NCI-H1092 (cell line): ENCODE measurements at places on chromosomes 4 and X.

- no peak for DNase-seq
Measured at GRCh38 chrX:96729053-96729452, 44.4 kb downstream of the DIAPH2 start.

GRCh38 chr4:98446499-98447375 is 185.6 kb downstream of the RAP1GDS1 start:
- DNase-seq, result no peak

GRCh38 chr4:5470318-5471198 is 237.8 kb downstream of the EVC2 start:
- no peak for DNase-seq

- DNase-seq, result no peak
Measured at GRCh38 chr4:128512161-128512560, 224.5 kb upstream of the PGRMC2 start.

- DNase-seq, result no peak
Measured at GRCh38 chr4:85500110-85500867, 25.3 kb downstream of the ARHGAP24 start.

DNA sequence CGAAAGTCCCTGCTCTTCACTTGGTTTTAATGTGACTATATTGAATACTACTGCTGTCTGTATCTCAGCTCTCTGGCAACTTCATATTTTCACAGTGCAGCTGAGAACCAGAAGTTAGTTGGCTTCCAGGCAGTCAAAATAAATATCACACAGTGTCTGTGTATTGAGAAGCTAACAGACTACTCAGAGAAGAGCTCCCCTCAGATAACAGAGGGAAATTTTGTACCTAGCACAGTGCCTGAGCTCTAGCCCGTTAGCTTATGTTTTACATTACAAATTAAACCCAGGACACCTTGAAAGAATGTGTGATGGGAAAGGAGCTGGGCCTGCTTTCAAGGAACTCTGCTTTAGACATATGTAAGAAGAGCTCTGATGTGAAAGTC is 22.7 kb downstream of the JADE1 start:
- no peak for DNase-seq

GRCh38 chr4:150010525-150011126 is 67.6 kb upstream of the DCLK2 start:
- DNase-seq, result peak; percentile 37

- no peak for DNase-seq
Measured at GRCh38 chr4:80705311-80705710, 325.2 kb upstream of the BMP3 start.

- DNase-seq, result no peak
Measured at GRCh38 chr4:89352541-89352940, 44.9 kb upstream of the GPRIN3 start.

- DNase-seq, result no peak
Measured at GRCh38 chrX:40420899-40421729, 159.7 kb upstream of the ATP6AP2 start.

DNA sequence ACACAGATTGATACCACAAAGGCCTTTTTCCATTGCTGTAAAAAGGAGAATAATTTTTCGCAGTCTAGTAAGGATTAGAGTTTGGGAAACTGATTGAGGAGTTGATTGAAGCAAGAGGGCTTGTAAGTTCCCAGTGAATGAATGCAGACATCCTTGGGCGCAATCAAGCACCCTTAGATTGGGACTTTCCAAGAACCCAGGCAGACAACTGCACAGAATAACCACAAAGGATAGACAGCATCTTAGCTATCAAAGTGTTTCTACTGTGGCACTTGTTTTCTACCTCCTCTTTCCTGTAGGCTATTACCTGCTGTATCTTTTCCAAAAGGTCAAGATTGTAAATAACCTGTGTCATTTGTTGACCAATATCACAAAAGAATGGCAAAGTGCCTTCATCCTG is 2.6 kb downstream of the COX18 start:
- no peak for DNase-seq

DNA sequence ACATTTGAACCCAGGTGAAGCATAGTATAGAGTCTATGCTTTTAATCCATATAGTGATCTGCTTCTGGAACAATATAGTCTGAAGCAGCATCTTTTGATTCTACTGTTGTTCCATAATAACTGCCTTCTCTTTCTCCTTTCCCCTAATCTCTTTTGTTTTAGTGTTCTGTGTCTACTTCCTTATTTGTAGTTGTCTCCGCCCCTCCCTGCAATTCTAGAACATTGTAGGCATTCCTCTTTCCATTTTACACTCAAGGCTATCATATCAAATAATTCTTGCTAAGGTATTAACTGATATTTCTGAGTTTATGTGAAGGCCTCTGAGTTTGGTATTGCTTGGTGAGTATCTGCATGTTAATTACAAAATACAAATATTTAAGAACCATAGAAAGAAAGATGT is 11.6 kb downstream of the BLTP1 start:
- DNase-seq, result no peak

- DNase-seq, result no peak
Measured at GRCh38 chr4:112058433-112058832, 86.8 kb upstream of the FAM241A start.

DNA sequence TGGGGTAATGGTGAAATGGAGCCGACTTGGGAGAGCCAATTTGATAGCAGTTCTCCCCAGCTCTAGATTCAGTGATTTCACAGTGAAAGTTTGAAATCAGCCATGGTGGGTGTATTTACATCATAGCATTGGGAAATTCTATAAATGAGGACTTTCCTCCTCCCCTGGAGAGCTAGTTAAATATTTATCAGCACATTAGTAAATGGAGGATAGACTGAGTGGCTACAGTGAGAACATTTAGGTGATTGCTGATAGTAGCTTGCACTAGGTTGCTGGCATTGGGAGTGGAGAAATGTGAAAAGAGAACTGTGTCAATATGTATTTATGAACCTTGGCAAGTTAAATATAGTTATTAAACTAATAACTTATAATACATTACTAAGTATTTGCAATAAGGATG is 347.3 kb downstream of the CCSER1 start:
- no peak for DNase-seq

DNA sequence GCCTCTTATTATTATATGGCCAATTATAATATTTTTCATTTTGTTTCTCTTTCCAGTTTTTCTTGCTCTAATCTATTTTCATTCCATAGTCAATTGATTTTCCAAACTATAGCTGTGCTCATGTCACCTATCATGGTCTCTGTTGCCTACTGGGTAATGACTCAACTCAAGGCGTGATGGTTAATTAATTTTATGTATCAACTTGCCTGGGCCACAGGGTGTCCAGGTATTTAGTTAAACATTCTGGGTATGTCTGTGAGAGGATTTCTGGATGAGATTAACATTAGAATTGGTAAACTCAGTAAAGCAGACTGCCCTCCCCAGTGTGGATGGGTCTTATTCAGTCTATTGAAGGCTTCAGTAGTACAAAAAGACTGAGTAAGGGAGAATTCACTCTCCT is 9.9 kb downstream of the FHIP1A start:
- no peak for DNase-seq

GRCh38 chr4:56817840-56818491 is 3.5 kb downstream of the SPINK2 start:
- no peak for DNase-seq

GRCh38 chrX:107677501-107677901 is 49.2 kb downstream of the PRPS1 start:
- no peak for DNase-seq

GRCh38 chr4:184850431-184851199 is 24.8 kb upstream of the ACSL1 start:
- DNase-seq, result no peak

DNA sequence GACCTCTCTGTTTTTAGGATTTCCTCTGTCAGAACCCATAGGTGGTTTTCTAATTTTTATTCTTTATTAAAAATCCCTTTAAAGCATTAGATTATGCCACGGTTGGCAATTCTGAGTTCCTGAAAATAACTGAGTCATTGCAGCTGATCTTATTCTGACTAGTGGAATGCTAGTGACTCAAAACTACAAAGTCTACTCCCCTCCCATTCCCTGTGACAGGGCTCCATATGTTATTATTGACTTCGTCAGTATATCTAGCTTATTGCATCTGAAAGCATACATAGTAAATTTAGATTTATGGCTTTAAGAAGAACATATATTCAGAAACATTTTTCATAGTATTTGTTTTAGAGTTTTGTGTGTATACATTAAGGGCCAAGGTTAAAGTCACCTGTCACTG is 38.5 kb downstream of the HERC3 start:
- DNase-seq, result no peak
